Mesothelial cell of epicardium (in vitro differentiated cells): ENCODE measurements at places on chromosomes 6 and 20. TPM values are rescaled to one million over a fixed set of nuclear protein-coding genes. Genes with fewer than 3 reads are reported as not detected.

CDK19 gene
- 37.7 to 41.6 TPM (median 38.9 TPM) in 3 replicates for total RNA-seq

- DNase-seq = no peak
Observed at GRCh38 chr6:111266276-111266675, 179.0 kb downstream of the SLC16A10 start.

GRCh38 chr6:111861431-111861885, 11.8 kb downstream of the FYN start:
- DNase-seq = no peak

GRCh38 chr20:51756653-51757052, 11.5 kb downstream of the ATP9A start:
- no peak for DNase-seq

RFX6 gene
- total RNA-seq = 3.4 to 4.0 TPM (median 3.8 TPM) in 3 replicates
